ENCODE measurements at places on chromosomes 3 and 15. TPM values are rescaled to one million over a fixed set of nuclear protein-coding genes. Genes with fewer than 3 reads are reported as not detected.

CCDC13 gene
- 2.9 TPM for total RNA-seq

PLA2G4E gene
- not detected for total RNA-seq

SAMMSON gene
- total RNA-seq = not detected

DNA sequence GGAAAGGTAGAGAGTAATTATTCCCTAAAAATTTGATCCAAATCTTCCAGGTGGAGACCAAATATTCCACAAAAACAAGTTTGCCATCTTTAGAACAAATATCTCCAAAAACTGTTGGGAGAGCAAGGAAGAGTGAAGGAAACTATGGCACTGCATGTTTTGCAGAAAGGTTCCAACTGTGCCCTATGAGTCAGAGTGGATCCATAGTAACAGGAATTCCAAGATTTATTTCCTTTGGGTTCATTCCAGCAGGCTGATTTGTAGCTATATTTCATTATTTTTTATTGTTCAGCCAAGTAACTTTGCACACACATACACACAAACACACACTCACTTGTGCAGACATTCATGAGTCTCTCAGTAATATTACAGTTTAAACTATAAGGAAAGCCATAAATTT is 459.7 kb upstream of the EPHA6 start:
- H3K4me1 ChIP-seq = no peaks in the 10 kb centered on the region
- no peak overlapping the region for H3K27ac ChIP-seq
- no peaks in the 10 kb centered on the region for H3K27me3 ChIP-seq

DNA sequence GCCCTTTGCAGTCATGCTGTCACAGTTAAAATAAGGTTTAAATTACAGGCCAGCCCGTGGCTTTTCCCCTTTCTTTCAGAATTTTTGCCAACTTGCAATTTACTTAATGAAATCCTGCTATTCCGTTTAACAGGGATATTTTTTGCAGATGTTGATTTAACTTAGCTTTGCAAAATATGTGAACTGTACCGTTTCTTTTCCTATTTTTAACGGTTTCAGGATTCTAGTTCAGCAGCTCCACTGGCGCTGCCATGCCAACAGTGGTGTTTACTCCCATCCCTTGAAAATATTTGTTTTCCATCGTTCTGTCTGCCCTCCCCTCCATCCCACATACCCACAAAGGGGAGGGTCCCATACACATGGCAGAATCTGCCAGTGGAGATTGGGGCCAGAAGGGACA is 54.3 kb downstream of the SMAD6 start:
- no peaks in the 10 kb centered on the region for H3K27me3 ChIP-seq
- H3K27ac ChIP-seq = peak overlapping the region; percentile 75
- DNase-seq = no peak
- H3K4me3 ChIP-seq = peak overlapping the region; percentile 21

Data from breast epithelium (tissue), 4 donors.